ENCODE measurements at places on chromosomes 1 and 21.

- no peak for DNase-seq
Measured at GRCh38 chr1:211534545-211535291, 42.8 kb upstream of the RD3 start.

DNA sequence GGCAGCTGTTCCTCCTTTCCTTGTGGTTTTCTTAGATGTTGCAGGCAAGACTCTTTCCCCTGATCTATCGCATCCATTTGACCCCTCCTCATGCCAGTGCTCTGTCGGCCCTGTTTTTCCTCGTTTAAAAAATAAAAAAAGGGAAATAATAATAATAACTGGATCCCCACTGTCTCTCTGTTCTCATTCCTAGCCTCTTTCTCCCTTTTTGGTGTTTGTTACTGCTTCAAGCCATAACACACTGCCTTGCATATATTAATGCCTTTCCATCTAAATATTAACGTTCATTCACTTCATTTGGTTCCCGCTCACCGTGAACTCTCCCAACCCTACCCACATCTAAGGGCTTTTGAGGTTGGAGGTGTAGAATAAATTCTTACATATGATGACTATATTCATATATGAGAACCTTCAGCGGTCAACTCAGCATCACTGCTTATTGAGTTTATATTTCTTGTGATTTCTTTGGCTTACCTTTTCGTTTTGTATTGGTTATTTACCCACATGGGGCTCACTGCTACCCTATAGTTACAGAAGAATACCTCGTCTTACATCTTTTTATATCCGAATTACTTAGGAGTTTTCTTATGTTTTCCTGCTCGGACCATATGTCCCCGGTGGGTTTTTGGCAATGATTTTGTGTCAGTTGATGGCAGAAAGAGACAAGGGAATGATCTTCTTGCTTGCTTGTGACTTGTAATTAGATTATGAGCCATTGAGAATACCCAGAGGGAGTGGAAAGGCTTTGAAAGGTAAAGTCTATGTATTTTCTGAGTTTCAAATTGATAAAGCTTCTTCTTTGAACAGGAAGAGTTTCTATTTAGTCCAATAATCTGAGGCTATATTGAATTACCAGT lies 805 bp downstream of the ATG4C start:
- DNase-seq = no peak

DNA sequence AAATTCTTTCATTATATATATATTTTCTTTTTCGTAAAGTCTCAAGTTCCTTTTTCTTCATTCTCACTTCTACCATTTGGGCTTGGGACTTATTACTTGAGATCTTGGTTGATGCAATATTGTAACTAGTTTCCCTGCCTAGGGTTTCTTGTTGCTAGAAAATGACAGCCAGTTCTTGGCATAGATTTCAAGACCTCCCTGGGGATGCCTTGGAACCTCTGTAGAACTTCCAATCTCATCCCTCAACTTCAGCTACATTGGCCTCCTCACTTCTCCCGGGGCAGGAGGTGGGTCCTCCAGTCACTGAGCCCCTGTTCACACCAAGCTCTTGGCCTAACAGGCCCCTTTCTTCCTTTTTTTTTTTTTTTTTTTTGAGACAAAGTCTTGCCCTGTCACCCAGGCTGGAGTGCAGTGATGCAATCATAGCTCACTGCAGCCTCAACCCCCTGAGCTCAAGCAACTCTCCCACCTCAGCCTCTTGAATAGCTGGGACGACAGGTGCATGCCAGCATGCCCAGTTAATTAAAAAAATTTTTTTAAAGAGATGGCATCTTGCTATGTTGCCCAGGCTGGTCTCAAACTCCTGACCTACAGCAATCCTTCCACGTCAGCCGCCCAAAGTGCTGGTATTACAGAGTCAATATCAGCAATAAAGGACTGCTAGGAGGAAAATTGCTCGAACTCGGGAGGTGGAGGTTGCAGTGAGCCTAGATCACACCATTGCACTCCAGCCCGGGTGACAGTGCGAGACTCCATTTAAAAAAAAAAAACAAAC lies 33.1 kb downstream of the MAP3K7CL start:
- DNase-seq = no peak

GRCh38 chr1:244368279-244368678 lies 83.4 kb downstream of the ADSS2 start:
- no peak for DNase-seq

- DNase-seq = no peak
Measured at GRCh38 chr1:82564333-82564732, 763.6 kb downstream of the ADGRL2 start.

DNA sequence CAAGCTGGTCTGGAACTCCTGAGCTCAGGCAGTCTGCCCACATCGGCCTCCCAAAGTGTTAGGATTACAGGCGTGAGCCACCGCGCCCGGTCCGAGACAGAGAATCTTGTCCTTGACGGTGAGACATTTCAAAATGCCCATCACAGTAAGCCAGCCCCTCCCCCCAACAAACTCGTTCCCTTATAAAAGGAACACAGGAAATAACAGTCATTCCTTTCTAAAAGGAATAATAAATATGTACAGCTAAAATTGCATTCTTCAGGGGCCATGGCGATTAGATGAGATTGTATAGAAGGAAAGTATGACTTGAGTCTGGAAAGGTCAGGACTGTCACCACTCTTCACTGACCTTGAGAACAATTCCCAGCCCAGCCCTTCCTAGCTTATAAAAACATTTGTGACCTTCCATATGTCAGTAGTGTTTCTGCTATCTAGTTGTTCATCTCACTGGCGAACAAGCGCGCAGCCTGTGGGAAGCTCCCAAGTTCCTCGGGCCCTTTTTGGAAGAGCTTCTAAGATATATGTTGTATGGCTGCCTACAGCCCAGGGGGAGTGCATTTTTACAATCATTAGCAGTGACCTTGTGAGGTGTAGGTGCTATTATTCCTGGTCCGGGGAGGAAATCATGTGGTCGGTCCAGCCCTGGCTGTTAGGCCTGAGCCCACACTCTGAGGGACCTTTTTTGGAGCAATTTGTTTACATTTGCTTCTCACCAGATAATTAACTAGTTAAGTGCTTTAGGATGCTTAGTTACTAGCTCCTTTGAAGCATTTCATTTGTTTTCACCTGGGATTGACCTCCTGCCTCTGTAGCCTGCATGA lies 8.7 kb downstream of the SZRD1 start:
- no peak for DNase-seq
